Suppressor macrophage treated with lipopolysaccharide for 1 hour (primary cell): ENCODE measurements at places on chromosomes 7 and 10.

DNA sequence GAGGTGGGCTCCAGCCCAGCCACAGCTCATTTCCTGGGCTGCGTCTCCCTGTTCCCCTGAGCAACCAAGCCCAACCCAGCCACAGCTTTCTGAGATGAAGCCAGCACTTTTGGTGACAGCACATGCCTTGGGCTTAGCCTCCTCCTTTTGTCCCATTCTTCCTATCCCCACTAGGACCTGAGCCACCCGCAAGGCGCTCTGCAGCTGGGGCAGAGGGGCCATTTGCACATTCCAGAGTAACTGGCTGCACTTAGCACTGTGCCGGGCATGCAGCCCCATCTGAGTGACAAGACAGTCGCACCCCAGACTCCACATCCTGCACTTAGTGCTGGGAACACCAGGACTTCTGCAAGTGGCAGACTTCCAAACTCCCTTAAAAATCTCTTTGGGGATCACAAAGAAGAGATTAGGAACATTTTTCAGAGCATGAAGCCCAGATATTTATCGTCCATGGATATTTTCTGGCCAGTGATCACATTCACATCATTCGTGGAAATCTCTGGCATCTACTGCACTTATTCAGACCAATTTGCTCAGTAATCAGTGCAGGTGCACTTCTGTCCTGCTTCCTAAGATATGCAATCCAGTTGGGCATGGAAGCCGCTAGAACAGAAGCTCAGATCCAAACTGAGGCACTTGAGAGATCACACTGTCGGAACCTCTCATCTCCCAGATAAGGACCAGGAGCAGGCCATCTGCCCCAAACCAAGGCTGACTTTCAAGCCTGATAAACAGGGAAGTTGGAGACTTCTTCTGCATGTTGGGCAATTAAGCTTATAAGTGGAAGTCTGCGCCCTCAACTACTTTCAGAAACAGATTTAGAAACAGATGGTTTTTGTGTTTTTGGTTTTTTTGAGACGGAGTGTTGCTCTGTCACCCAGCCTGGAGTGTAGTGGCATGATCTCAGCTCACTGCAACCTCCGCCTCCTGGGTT is 26.4 kb downstream of the CHST15 start:
- peak; percentile 87 for DNase-seq

DNA sequence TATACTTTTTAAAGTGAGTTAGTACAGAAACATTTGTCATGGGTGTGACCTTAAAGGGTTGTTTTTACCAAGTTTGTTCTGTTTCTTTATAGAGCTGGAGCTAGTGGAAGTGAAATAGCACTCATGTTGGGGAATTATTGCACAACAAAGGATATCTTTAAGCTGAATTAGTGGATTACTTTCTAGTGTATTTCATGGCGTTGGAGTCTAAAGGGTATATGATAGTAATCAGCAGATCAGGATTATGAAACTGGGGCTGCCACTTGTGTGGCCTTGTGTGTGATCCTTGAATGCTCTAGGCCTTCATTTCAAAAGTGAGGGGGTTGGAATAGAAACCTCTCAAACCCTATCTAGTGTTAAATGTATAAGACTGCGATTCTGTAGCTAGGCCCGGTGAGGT is 123.6 kb downstream of the LYZL1 start:
- peak; percentile 53 for DNase-seq

- no peak for DNase-seq
Measured at GRCh38 chr10:16698461-16698860, 118.8 kb downstream of the RSU1 start.

DNA sequence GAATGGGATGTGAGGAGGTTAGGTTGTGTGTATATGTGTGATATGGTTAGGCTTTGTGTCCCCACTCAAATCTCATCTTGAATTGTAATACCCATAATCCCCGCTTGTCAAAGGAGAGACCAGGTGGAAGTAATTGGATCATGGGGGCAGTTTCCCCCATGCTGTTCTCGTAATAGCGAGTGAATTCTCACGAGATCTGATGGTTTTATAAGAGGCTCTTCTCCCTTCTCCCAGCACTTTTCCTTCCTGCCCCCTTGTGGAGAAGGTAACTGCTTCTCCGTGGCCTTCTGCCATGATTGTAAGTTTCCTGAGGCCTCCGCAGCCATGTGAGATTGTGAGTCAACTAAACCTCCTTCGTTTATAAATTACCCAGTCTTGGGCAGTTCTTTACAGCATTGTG is 47.3 kb downstream of the NPVF start:
- no peak for DNase-seq

GRCh38 chr7:83519240-83519639 is 129.7 kb downstream of the SEMA3E start:
- no peak for DNase-seq

DNA sequence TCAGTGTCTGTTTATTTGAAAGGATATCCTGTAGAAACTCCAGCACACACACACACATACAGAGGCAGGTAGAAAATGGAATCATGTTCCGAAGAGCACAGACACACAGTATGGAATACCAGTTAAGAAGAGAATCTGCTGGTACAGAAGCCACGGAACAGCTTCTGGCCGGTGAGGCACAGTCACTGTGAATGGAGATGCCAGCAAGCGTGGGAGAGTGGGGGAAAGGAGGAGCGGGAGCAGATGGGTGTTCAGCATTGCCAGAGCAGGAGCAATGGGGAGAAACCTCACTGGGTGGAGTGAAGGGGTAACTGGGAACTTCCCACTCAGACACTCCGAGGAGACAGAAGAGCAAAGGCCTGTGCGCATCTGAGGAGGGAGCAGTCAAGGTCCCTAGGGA is 9.5 kb upstream of the IMPDH1 start:
- DNase-seq, result no peak

GRCh38 chr10:70271996-70272924 is 11.5 kb downstream of the NPFFR1 start:
- DNase-seq, result no peak
